ENCODE measurements at places on chromosomes 2 and 18.

- no peak for DNase-seq
Measured at GRCh38 chr18:31134988-31135529, 27.6 kb downstream of the DSC1 start.

DNA sequence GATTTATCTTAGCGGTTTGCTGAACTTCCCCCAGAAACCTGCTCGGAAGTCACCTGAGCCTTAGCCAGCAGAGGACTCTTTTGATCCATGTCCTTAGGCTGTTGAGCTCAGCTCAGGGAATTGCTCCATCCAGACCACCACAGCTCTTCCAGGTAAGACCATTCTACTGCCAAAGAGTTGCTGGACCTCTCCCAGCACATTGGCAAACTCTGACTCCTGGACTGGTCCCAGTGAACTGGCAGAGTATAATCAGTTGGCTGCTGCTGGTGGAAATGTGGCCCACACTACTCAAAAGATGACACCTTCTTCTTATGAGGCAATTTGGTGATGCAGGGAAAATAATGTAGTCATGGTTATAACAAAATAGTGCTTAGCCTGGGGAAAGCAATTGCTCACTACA lies 308.8 kb upstream of the FIGN start:
- no peak for DNase-seq

DNA sequence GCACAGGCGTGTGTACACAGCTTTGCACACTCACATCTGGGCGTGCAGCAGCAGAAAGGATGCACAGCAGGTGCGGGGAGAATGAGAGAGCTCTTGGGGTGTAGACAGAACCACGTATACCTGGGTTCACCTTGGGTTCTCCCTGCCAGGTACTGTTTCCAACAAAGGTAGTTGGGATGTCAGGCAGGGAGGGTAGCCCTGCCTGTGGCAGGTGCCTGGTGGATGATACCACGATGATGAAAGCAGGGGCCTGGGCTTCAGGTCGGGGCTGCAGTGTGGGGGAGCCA lies 6.5 kb upstream of the ARID5A start:
- no peak for DNase-seq

DNA sequence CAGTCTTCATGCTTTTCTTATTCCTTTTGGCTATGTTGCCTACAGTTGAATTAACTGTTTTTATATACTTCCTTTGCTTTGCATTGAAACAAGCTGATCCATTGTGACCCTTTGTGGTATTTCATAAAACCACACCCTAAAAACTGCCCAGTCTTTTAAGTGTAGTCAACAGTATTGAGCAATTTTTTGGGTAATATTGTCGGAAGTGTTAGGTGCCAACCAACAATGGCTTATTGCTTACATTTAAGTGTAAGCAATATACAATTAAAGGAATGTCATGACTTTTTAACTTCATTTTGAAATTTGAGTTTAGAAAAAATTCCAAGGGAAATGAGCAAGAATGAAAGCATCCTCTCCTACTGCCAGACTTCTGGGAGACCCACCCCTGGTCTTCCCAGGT lies 174.1 kb downstream of the NEDD4L start:
- DNase-seq: no peak

- no peak for DNase-seq
Measured at GRCh38 chr18:47313901-47314300, 62.4 kb upstream of the SKOR2 start.

DNA sequence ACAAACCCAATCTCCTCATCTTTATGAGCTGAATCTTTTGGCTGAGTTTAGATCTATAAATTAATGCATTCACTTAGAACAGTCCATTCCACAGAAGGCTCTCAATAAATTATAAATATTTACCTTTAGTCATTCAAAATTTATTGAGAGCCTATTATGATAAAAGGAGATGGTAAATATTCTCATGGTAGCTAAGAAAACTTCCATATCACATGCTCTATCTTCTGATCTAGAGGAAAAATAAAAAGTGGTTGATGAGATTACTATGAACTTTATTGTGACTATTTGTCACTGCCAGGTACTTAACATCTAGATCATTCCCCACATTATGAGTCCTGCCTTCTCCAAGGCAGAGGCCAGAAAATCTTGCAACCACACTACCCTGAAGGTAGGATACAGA lies 62.4 kb downstream of the L3MBTL4 start:
- peak; percentile 18 for DNase-seq

GRCh38 chr2:60888853-60889252 lies 7.5 kb downstream of the REL start:
- no peak for DNase-seq

GRCh38 chr2:74079522-74080341 lies 68.0 kb downstream of the BOLA3 start:
- no peak for DNase-seq

- no peak for DNase-seq
Measured at GRCh38 chr2:227534714-227535113, 62.8 kb downstream of the AGFG1 start.

- DNase-seq: no peak
Measured at GRCh38 chr2:217419055-217419671, 559.3 kb upstream of the TNP1 start.

DNA sequence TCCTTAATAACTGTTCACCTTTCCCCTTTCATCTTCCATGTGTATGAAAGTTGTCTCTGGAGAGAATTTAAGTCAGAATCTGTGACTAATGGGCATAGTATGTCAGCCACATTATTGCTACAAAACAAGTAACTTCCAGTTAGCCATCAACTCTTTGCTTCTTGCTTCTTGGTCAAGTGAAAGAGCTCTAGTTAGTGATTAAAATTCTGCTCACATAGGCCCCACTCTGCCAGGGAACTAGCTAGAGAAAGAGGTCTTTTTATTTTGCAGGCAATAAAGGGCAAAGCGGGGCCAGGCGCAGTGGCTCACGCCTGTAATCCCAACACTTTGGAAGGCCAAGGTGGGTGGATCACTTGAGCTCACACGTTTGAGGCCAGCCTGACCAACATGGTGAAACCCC lies 64.6 kb downstream of the COLEC12 start:
- DNase-seq: no peak

- DNase-seq: no peak
Measured at GRCh38 chr2:203891474-203891873, 23.9 kb downstream of the CTLA4 start.

GRCh38 chr2:230658877-230659652 lies 53.6 kb upstream of the CAB39 start:
- no peak for DNase-seq

DNA sequence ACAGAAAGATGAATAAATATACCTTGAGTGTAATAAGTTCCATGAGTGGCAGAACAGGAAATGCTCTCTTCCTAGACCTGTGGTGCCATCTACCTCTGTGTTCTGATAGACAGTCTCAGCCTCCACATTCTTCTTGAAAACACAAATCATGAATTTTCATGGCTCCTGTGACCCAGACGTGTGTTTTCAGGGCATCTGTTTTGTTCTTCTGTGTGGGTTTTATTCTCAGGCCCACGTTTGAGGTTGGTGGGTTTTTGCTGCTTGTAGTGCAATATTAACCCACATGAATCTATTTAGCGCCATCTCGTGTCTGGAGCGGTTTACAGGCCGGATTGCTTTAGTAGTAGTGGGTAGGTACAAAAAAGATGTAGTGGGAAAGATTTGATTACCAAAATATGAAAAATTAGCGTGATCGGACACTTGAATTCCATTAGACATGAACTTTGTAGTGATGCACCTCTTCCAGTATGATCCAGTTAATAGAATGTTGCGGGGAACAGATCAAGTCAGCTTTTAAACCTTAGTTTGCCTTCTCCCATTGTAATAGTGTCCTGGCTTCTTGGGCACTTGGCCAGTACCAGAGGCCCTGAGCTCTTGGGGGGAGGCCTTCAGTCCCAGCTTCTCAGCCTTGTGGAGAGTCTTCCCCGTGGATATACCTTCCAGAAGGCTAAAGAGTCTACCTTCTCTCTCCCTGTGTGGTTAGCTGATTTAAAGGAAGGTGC lies 256.5 kb downstream of the TPGS2 start:
- peak; percentile 25 for DNase-seq

DNA sequence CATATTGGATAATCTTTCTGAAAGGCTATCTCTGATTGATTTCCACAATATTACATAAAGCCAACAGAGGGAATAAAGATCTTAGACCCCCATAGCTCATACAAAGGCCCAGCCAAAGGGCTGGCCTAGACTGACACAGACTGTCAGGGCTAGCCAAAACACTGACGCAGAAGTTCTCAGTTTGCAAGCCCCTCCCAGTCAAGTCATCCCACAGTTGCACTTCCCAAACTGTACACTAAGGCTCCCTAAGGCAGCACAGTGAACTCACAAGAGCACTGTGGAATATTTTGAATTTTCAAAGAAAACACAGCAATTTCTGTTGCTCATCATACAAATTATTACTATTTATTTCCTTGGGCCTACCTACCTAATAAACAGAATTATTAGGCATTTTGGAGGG lies 244.9 kb downstream of the SP3 start:
- DNase-seq: no peak

DNA sequence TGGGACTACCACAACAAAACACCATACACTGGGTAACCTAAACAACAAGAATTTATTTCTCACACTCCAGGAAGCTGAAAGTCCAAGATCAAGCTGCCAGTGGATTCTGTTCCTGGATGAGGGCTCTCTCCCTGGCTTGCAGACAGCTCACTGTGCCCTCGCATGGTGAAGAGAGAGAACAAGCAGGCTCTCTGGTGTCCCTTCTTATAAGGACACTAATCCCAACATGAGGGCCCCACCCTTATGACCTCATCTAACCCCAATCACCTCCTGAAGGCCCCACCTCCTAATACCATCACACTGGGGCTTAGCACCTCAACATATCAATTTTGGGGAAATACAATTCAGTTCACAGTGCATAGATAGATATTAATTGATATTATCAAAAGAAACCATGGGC lies 83.5 kb downstream of the BIN1 start:
- no peak for DNase-seq

GRCh38 chr18:13003466-13003896 lies 12.3 kb downstream of the CEP192 start:
- DNase-seq: no peak

DNA sequence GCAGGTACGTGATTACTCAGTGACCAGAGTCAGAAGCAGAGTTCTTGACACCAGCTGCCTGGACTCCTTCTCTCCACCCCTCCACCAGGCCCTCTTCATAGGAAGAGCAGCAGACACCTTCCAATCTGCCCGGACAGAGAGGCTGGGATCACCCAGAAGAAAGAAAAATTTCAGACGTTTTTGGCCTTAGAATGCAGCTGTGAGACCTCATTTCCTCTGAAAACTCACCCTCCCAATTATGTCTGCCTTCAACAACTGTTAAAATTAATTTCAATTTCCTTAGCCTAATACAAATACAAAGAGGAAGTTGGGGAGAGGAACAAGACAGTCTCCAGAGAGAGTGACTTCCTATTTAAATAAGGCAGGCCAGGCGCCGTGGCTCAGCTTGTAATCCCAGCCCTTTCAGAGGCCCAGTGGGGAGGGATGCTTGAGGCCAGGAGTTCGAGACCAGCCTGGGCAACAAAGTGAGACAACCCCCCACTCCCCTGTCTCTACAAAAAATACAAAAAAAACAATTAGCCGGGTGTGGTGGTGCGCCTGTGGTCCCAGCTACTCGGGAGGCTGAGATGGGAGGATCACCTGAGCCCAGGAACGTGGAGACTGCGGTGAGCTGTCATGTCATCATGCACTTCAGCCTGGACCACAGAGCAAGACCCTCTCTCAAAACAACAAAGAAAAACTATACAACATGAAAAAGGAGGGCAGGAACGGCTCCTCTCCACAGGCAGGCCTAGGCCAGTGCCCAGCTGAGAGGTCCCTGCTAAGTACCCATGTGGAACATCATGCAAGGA lies 1.6 kb downstream of the SLC66A2 start:
- no peak for DNase-seq

DNA sequence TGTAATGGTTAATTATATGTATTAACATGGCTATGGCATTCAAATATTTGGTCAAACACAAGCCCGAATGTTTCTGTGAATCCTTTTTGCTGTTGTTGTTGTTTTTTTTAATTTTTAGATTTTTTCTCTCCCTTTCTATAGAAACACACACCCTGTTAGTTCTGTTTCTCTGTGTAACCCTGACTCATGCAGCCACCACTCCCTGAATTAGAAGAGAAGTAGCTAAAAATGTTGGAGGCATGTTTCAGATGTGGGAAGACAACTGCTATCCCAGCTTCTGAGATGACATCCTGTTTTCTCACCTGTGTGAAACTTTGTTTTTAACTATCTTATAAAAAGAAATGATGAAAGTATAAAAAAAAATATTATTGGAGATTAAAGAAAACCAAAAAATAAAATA lies 219.6 kb upstream of the RGPD4 start:
- DNase-seq: no peak

DNA sequence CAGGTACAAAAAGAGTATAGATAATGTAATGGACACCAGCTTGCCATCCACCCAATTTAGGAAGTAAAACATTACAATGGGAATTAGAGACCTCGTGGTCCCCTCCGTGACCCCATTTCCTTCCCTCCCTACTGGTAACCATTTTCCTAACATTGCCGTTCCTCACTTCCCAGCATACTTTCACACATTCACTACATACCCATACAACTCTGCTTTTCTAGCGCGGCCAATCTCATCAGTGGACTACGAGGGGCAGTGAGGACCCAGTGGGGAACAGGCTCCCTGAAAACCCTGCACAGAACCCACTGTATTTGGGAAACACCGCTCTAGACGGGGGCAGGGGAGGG lies 1.1 kb downstream of the ENOSF1 start:
- no peak for DNase-seq

GRCh38 chr18:38362286-38362792 lies 796.7 kb upstream of the CELF4 start:
- DNase-seq: no peak

GRCh38 chr2:57990118-57990725 lies 56.4 kb upstream of the VRK2 start:
- peak; percentile 23 for DNase-seq

DNA sequence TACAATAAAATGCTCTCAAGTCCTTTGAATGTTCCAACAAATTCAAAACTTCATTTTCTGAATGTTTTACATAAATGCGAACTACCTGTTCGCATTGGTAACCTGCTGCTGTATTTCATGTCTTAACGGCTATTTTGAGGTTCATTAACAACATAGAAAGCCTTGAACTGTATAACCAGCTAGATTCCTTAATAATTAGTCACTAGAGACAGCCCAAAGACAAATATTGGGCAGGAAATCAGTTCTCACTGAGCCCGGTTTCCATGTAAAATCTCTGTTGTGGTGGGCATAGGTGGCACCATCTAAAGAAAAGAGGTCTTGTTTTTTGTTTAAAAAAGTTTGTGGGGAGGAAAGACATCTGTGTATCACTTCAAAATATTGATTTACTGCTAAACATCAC lies 29.2 kb downstream of the PDIA6 start:
- DNase-seq: no peak

Measured in NCI-H1105 treated with DMSO at 0.1 percent for 48 hours (cell line).